Activated CD8-positive, alpha-beta memory T cell treated with anti-CD3 and anti-CD28 coated beads for 24 hours (primary cell): ENCODE measurements at places on chromosomes 1 and 21.
A peak's percentile ranks its signal among the peaks of the same experiment; 100 is the strongest.

DNA sequence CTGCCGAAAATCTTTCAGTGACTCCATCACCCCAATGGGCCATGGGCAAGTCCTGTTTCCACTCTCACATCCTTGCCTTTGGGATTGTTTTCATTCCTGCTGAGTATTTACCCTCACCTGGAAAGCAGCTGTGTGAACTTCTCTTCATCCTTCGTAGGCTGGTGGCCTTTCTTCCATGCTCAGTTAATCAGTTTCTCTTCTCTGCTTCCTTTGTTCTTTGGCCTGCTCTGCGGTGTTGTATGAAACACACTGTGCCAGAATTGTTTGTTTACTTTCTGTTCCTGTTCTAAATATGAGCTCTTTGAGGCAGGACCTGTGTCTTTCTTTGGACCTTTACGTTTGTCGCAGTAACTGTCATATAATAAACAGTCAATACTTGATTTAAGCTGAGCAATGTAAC, 48.6 kb downstream of the ITSN1 start:
- DNase-seq: no peak

DNA sequence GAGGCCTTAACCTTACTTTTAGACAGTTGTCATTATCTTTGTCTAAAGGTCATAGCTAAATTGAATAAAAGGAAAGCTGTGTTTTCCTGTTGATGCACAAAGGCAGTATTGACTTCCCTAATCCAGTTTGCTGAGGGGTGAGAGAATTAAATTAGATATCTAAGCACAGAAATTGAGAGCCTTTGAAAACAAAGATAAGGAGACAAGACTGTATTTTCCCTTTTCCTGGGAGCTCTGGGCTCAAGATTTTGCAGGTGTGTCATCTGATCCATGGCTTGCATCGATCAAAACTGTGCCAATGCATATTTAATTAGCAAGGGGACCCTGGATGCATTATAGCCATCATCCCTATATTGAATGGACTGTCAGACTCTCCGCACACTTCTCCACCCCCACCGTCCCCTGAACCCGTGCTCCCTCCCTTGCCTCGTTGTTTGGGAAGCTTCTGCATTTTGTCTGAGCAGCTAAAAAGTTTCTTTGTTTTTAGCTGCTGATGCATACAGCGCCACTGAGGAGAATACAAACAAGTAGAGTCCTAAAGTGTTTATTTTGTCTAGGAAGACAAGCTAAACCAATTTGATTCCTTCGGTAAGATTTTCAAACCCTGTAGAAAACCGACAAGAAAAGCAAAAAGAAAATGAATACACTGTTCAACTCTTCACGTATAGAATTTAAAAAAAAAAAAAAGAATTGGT, 186.3 kb downstream of the NFIA start:
- DNase-seq: no peak

DNA sequence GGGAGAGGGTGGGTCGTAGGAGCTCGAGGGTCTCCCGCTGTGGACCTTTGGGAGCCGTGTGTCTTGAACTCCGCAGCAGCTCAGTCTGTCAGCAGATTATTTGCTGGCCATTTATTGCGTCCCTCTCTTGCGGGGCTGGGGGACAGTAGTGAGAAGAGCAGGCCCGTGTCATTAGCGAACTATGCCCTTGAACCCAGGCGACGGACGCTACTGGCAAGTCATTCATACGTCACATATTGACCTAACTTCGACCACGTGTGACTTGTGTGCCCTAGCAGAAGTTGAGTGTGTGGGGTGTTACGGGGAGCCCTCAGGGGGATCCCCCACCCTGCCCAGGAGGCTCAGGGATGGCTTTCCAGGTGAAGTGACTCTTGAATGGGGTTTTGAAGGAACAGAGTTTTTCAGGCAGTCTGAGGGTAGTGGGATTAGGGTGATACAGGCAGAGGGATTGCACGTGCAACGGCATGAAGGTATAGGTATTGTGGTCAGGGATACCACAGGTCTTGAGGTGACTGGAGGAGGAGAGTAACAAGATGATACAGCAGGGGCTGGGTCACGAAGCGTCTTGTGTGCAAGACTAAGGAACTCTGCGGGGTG, 13.0 kb downstream of the RCC1 start:
- peak; percentile 84 for DNase-seq

GRCh38 chr1:238088560-238089290, 198.0 kb upstream of the ZP4 start:
- DNase-seq: no peak

DNA sequence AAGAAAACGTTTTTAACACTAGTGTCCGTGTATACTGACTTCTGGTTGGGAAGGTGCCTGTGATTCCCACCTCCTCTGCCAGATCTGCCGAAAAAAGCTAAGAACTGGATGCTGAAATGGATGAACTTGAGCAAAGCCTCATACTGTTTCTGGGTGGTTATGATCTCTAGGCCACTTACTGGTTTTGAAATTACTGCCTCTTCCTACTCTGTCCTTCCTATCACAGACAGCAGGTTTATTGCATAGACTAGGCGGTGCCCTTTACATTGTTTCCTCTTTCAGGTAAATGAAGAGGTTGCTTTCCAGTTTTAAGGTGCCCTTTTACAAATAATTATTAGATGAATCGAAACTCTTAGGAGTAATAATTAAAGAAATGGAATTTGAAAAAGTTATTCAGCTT, 27.5 kb downstream of the PEX14 start:
- no peak for DNase-seq

DNA sequence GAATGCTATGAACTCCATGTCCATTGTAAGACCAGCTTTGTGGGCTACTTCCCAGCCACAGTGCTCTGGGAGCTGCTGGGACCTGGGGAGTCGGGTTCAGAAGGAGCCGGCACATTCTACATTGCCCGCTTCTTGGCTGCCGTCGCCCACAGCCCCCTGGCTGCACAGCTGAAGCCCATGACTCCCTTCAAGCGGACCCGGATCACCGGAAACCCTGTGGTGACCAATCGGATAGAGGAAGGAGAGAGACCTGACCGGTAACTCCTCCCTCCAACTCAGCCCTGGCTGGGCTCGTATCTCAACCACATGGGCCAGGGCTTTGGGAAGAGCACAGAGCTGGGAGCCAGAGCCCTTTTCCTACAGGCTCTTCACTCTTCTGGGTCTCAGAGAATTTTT, 15.4 kb downstream of the MOV10 start:
- DNase-seq: no peak

- no peak for DNase-seq
These were observed 3.3 kb downstream of the MGST3 start for GRCh38 chr1:165634154-165634921.

- no peak for DNase-seq
These were observed 152.3 kb upstream of the RGS18 start for GRCh38 chr1:192005976-192006375.

DNA sequence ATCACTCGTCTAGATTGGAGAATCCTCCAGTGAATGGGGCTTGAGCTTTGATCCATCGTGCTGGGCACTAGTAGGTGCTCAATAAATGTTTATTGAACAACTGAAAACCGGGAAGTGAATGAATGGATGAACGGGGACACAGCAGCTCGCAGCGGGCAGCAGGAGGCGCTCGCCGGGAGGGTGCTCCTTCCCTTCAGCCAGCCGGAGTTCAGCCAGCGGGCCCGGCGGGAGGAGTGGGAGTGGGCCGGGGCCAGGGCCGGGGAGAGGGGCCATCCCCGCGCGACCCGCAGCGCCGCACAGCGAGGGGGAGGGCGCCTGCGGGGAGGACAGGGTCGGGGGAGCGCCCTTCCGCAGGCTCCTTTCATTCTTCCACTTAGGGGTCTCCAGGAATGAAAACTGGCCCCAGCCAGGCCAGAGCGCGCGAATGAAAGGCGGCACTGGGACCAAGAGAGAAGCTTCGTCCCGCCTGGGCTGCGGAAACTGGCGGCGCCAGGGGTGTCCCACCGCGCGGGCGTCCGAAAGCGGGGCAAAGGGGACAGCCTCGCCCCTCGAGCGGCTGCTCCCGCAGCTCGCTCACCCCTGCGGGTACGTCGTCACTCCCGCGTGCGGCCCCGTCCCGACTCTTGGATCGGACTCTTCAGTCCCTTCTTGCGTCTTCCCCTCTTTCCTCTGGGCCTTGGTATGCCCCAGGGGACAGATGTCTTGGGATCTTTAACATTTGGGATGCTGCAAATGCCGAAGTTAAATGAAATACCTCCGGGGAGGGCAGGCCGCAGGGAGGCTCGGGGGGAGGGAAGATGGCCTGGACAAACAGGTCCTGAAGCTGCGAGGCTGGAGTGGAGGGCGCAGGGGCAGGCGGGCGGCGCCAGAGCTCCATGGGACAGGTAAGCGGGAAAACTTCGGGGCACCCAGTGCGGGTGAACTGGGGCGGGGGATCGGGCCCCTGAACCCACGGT, 3.6 kb upstream of the INAVA start:
- DNase-seq: no peak

DNA sequence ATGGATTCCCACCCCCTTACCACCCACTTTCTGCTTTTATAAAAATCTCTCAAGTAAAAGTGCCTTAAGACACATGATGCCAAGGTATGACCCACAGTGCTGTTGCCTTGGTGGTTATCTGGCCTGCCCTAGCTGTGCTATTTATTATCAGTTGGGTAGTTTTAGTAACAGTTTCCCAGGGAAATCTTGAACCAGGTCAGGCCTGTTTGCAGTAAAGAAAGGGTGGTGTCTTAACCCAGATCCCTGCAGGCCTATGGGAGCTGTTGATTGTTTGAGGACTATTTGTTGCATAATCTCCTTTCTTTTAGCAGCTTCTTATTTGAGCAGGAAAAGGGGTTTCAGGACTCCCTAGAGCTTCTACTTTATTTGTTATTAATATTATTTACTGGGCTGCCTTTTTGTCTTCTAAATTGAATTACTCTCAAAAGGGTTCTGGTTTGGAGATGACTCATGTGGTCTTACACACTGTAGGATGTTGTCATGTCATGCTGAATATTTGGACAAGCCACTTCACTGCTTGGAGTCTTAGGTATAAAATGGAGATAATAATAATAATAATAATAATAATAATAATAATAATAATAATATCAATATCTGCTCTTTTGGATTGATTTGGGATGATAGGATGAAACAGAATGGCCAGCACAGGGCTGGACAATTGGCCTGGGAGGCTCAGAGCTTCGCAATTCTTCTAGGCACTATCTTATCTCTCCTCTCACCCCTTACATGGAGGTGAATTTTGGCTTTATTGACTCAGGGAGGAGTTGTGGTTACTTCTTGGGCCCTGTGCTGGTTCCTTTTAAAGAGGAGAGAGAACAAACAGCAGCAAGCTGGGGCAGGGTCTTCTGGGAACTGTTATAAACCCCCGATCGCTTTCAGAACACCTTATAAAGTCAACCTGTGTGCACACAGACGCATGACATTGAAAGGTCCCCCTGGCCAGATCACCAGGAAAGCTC, 252.1 kb downstream of the PRDM2 start:
- no peak for DNase-seq

- DNase-seq: no peak
These were observed 127.8 kb downstream of the TBX19 start for GRCh38 chr1:168408539-168408865.
